ENCODE measurements at places on chromosomes 13 and 19. TPM values are rescaled to one million over a fixed set of nuclear protein-coding genes. Genes with fewer than 3 reads are reported as not detected.

SLC10A2 gene
- not detected for total RNA-seq

SULT2A1 gene
- 1.4 TPM for total RNA-seq

GRCh38 chr19:53874606-53874990 is 6.9 kb downstream of the MYADM start:
- no peak for DNase-seq

DNA sequence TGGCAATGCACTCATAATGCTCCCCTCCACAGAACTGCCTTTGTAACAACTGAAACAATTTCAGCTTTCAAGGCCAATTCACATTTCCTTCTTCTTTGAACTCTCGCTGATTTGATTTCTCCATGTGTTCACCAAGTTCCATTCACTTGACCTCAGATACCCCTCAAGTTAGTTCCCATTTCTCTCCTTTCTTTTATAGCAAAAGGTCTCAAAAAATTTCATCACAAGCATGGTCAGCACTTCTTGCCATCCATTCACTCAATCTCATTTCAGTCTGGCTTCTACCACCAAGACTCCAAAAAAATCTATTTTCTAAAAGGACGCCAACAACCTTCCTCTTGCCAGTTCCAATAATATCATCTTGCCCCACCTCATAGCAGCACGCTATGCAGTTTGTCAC is 135.7 kb downstream of the DIAPH3 start:
- DNase-seq: no peak

DNA sequence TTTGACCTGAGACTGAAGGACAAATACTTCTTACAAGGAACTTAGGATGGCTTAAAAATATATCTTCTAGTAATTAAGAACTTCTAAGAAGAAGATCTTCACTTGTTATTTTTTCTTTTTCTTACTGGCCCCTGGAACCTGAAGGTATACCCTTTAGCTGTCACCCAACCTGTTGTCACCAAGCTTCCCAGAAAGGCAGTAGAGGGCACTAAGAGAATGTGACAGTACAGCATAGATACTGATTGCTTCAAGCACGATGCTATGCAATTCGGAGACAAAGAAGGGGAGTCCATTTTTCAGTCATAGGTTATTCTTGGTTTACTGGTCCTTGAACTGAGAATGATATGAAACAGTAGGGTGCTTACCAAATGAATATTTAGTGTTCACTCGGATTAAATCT is 208.3 kb upstream of the PCDH9 start:
- DNase-seq: no peak
